ENCODE measurements at places on chromosomes 12 and 14.

DNA sequence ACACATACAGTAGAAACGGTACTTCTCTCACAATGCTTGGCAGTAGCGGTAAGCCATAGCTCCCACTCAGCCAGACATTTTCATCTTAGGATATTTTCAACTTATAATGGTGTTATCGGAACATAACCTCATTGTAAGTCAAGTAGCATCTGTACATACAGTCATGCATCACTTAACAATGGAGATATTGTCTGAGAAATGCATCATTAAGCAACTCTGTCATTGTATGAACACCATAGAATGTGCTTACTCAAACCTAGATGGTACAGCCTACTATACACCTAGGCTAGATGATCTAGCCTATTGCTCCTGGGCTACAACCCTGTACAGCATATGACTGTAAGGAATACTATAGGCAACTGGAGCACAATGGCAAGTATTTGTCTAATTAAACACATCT lies 40.8 kb downstream of the RPS6KA5 start:
- DNase-seq, result no peak

- DNase-seq, result no peak
Measured at GRCh38 chr12:14942196-14942931, 4.0 kb upstream of the ERP27 start.

DNA sequence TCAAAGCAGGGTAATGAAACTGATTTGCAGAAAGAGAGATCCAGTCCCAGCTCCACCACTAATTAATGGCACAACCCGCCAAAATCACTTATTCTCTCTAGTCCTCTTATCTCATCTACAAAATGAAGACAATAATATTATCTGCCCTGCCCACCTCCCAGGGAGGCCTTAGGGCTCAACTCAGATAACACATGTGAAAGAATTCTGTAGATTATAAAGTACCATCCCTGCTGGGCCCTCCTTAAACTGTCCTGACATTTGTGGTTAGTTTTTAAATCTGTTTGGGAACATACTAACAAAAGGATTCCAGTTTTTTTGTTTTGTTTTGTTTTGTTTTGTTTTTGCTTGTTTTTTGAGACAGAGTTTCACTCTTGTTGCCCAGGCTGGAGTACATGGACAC lies 7.3 kb downstream of the POMT2 start:
- no peak for DNase-seq

DNA sequence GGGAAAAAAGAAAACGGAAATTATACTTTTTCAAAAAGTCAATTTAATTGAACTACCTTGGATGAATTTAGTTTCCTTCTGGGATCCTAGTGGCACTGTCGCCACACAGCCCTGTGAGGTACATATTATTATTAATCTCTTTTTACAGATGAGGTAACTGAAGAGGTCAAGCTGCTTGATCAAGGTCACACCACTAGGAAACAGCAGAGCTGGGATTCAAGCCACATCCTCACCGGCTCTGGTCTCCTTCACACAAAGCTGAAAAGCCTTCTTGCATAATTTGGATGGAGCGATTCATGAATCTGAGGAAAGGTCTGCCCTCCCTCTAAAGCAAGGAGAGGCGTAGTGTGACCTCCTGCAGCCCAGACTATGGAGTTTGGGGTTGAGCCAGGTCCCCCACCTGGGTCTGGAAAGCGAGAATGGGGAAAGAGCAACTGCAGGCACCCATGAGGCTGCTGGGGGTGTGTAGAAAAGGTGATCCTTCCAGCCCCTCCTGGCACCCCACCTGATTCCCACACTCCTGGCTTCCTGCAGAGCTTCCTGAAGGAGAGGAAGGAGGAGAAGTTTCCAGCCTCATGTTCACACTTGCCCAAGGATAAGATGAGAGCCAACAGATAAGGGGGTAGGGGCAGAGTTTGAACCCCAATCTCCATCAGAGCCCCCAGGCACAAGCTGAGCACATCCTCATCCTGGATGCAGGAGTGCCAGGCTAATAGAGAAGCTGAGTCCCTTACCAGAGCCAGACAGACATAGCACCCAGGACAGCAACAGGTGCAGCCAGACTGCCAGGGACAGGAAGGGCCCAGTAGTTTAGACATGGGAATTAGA lies 3.9 kb upstream of the KRT79 start:
- no peak for DNase-seq

DNA sequence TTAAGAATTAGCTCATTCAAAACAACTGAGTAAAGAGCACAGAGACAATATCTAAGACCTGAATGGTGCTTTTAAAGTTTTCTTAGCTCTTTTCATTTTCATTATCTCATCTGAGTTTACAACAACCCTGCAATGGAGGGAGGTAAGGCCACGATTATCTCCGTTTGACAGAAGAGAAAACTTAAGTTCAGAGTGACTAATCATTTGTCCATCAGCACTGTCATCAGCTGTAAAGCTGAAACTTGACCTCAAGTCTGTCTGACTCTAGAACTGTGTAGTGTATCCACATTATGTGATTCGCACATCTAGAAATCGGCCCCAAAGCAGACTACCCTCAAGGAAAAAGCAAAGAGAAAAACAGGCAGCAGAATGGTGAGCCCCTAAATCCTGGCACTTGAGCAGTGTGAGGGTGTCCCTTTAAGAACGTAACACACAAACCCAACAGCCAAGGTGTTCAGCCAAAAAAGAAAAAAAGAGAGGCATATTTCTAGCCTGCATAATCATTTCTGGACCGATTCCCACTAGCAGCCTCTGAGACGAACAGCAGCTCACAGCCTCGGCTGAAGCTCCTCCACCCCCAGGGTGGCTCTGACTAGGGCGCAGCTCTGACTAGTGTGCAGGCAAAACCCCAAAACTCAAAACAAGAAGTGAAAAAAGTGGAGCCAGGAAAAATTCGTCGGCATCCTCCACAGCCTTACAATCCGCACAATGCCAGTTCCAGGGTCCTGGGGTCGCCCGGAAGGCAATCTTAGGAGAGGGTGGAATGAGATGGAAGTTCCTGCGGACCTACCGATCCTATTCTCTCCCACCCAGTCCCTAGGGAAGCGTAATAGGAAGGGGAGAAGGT lies 1.6 kb downstream of the STXBP6 start:
- DNase-seq, result peak; percentile 45
